Right cardiac atrium (tissue), 5 donors: ENCODE measurements at places on chromosomes 5 and 9.

GRCh38 chr9:132588501-132589147, 6.2 kb downstream of the BARHL1 start:
- DNase-seq: no peak

GRCh38 chr9:116422119-116422979, 264.8 kb upstream of the TRIM32 start:
- DNase-seq: no peak

GRCh38 chr5:5066276-5067186, 73.6 kb upstream of the ADAMTS16 start:
- DNase-seq: no peak

DNA sequence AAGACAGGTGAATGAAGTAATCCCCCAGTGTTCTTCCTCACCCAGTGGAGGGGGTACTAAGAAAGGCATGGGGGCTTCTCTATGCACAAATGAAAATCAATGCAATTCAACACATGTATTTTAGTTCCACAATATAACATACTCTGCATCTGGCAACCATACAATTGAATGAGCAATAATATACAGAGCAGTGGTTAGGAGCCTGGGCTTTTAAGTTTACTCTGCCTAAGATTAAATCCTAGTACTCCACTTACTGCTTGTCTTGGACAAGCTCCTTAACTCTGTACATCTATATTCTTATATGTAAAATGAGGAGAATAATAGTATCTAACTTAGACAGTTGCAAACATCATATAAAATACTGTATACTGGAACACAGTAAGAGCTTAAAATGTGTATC, 195.4 kb upstream of the TRIM32 start:
- no peak for DNase-seq

DNA sequence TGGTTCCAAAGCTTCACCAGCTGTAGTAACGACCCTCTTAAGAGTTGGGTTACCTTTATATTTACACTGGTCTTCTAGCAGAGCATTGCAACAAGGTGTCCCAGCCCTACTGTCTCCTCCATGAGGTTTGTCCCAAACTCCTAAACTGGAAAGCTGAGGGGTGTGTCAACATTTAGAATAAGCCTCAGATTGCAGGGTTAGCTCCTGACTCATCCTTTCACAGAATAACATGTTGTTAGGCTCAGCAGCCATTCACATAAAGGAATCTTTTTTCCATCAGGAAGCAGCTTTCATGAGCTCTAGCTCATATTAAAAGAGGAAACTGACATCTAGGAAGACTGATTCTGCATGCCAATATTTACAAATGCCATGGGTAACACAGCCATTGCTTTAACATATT, 238.7 kb downstream of the EFNA5 start:
- DNase-seq: no peak

DNA sequence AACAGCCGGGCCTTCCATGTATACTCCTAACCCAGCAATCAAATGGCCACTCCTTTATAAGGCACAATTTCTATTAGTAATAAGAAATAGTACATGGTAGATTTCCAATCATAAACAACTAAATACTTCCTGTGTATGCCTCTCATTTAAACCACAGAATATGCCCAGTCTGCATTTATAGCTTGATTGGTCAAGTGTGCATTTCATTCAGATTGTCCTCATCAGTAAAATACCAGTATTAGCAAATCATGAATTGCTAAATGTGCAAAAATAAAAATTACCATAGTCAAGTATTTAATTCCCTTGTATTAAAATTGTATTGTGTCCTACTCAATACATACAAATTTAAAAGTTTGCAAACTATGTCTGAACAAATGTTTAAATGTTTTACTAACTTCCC, 406.2 kb downstream of the KDM4C start:
- DNase-seq: no peak

GRCh38 chr9:101130054-101130453, 101.5 kb downstream of the PLPPR1 start:
- no peak for DNase-seq
